ENCODE measurements at places on chromosomes 2 and 18. TPM values are rescaled to one million over a fixed set of nuclear protein-coding genes. Genes with fewer than 3 reads are reported as not detected.

DNA sequence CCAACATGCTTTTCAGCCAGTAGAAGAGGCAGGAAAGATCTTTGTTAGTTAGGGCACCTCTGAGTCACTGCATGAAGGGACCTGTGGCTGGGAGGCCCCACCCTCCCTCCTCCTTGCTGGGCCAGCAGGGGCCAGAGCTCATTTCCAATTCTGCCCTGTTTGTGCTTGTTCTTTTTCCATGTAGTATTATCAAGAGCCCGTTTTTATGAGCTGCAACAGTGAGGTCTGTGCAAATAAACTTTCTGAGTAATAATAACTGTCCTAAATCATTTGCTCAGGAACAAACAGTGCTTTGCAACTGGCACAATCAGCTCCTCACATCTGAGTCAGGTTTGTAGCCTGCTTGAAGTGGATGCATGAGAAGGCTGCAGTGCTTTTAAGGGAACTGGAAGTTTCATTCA is 128.0 kb downstream of the ARL4C start:
- peak; percentile 53 for DNase-seq

DNA sequence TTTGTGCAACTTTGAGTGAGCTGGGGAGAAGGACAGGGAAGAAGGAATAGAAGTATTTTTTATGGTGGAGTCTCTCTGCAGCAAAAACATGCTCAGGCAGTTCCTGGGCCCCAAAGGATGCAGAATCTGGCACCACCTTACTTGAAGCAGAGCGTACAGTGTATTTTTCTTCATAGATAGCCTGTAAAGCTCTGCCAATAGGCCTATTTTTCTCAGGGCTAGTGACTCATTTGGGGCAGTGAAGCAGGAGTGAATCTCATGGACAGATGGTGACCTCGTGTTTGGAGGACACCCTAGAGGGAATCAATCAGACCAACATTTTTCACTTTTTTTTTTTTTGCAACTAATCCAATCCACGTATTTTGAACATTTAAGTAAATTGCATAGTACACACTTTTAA is 268.1 kb upstream of the CXCR4 start:
- DNase-seq: no peak

DNA sequence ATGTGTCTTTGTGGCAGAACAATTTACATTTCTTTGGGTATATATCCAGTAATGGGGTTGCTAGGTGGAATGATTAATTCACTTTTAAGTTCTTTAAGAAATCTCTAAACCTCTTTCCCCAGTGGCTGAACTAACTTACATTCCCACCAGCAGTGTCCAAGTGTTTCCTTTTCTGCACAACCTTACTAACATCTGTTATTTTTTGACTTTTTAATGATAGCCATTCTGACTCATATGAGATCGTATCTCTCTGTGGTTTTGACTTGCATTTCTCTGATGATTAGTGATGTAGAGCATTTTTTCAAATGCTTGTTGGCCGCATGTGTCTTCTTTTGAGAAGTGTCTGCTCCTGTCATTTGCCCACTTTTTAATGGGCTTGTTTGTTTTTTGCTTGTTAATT is 43.1 kb upstream of the PTH2R start:
- DNase-seq: no peak

- no peak for DNase-seq
Observed at GRCh38 chr2:45191146-45191863, 182.1 kb upstream of the SIX2 start.

DNA sequence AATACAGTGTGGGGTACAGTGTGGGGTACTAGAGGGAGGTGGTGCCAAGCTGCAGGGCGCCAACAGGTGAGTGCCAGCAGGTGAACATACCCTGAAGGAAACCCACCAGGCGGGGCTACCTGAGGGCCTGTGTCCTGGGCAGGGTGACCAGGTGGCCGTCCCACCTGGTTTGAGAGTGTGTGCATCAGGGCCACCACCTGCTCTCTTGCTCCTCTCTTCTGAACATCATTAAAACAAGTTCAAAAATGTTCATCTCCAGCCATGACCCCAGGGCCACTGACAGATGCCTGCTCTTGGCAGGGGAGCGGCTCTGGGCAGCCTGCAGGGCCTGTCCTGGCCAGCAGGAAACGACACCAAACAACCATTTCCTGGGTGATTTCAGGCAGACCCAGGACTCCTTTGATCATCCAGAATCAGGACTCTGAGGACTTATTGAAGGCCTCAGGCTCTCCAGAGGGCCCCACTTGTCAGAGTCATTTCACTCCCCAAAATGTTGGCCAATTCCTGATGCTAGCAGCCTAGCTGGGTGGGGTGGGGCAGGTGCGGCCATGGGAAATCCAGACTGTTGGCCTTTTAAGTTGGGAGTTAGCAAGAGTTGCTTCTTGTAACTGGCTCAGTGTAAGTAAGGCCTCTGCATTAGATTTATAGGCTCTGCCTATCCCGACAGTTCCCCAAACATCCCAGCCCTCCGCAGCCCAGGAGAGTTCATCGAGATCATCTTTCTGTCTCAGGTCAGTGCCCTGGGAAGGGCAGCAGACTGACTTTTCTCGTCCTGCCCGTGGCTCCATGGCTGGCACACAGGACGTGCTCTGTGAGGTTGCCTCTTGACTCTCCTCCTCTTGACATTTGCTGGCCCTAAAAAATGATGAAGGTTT is 111.5 kb upstream of the ZNF236 start:
- no peak for DNase-seq

The COA5 gene
- 35.4 TPM for total RNA-seq

GRCh38 chr18:62781262-62781661 is 65.9 kb downstream of the PHLPP1 start:
- no peak for DNase-seq

- DNase-seq: no peak
Observed at GRCh38 chr2:15810477-15811150, 129.7 kb upstream of the MYCN start.

DNA sequence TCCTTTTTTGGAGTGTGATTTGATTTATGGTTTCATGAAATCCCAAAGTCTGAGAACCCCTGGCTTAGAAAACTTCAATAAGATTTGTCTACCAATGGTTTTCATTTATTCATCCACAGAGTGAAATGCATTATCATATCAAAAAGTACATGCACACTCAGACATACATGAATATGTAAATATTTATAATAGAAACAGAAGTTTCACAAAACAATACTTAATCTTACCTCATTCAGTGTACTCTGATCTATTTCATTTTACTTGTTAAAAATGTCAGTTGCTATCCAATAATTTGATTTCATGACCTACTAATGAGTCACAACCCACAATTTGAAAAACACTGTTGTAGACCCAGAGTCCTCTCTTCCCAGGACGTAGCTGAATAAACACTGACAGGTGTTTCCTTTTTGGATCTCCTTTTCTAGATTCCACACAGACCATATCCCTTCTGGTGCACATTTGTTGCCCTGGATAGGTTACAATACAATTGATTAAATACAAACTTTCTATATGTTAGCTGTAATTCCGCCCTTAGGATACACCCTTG is 10.4 kb upstream of the CAVIN2 start:
- no peak for DNase-seq

DNA sequence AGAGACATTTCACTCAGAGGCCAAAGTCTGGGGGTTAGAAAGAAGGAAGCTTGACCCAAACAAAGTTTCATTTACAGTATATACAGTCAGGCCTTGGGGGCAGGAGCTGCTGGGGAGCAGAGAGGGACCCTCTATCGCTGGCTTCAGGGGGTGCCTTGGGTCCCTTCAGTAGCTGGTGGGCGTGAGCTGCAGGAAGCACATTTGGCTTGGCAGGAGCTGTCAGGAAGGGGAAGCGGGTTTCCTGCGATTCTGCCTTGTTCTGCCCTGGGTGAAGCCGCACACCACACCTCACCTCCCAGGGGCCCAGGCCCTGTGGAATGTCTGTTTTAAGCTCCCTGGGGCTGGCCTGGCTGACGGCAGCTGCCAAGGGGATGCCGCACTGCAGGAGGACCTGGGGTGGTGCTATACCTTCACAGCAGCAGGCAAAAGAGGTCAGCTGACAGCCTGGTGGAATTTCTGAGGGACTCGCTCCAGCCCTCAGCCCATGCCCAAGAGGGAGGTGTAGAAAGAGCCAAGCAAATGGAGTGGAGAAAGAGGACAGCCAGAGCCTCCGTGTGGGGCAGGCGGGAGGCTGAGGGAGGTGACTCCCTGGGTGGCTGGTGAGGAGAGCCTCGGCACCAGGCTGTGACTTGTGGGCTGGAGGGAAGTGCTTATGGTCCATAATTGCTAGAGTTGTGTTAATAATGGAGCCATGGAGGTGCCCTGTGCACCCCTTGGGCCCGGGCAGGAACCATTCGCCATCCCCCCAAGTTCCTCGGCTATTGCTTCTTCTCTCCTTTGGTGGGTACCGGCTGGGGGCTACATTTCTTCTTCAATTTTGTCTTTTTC is 43.9 kb downstream of the PSD4 start:
- no peak for DNase-seq

DNA sequence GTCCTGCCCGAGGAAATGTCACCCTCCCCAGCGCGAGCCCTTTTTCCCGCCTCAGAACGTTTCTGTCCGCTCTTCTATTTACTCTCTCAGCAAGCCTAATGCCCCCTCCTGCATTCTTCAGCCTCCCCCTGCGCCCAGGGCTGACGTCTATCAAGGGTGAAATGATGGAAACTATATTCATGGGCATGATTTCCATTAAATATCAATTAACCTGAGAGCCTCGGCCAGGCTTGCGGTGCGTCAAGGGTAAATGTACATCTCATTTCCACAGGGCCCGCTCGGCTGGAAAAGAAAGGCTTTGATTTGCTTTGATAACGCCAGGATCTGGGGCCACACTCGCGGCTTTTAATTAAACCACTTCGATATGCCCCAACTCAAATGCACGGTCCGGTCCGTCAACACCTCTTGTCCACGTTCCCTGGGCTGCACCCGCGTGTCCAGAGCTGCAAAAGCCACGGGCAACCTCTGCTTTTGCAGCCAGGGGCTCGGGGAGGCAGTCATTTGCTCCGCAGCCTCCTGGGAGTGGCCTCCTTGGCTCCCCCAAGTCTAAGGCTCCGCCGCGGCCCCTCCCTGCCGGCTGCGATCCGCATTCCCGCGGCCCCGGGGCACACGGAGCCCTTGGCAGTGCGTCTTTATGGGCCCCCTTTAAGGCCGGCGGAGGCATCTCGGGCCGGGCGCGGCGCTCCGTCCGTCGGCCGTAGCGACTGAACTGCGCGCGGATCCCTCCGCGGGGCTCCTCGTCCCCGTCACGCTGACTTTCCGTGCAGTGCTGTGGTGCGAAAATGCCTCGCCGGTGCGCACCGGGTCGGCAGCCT is at the start of gene HOXD8:
HOXD8 (plus strand) TSS at position 724 of the 815 bp plus-strand sequence. CDS start 662 bp downstream, outside the sequence.
- no peak for DNase-seq

The IRS1 gene
- 48.3 TPM for total RNA-seq

- DNase-seq: no peak
Observed at GRCh38 chr2:31037058-31037457, 101.2 kb downstream of the GALNT14 start.

DNA sequence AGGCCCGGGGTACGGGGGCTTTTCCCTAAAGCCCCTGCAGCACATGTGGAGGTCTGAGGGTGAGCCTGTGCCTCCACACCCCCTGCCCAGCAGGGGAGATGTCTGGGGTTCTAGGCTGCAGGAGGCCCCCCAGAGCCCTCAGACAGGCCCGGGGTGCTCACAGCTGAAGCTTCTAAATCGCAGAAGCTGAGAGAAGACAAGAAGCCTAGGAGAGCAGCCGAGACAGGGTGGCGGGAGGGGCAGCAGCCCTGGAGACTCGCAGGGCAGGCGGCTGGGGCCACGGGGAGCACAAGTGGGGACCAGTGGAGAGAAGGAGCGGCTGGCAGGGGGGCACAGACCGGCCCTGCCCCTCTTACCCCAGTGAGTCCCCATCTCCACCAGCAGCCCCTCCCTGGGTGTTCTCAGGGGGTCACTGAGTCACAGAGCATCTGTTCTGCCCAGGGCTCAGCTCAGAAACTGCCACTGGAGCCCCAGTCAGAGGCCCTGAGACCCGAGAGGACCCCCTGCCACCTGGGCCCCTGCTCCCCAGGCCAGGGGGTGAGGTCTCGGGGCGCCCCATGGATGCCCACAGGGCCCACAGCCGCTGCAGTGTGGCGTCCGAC is 26.1 kb downstream of the GPC1 start:
- DNase-seq: no peak

DNA sequence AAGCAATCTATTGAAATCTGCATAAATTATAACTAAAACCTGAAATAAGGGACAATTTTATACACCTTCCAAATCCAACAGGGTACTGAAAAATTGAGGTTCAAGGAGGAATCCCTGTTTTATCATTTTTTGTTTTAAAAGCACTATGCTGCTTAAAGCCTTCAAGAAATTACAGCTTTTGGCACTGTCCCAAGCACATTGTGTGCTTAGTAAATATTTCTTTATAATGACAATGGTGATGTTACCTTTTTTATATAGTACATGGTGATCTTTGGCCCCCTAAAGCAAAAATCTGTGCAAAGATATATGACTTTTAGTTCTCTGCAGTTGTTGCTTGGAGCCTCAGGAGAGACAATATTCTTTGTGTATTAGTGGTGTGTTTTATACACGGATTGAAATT is 71.6 kb upstream of the EFEMP1 start:
- no peak for DNase-seq

- DNase-seq: no peak
Observed at GRCh38 chr2:128557069-128557468, 238.4 kb upstream of the HS6ST1 start.

The AGXT gene
- total RNA-seq: not detected

GRCh38 chr2:229273723-229274338 is 2.7 kb upstream of the PID1 start:
- no peak for DNase-seq

DNA sequence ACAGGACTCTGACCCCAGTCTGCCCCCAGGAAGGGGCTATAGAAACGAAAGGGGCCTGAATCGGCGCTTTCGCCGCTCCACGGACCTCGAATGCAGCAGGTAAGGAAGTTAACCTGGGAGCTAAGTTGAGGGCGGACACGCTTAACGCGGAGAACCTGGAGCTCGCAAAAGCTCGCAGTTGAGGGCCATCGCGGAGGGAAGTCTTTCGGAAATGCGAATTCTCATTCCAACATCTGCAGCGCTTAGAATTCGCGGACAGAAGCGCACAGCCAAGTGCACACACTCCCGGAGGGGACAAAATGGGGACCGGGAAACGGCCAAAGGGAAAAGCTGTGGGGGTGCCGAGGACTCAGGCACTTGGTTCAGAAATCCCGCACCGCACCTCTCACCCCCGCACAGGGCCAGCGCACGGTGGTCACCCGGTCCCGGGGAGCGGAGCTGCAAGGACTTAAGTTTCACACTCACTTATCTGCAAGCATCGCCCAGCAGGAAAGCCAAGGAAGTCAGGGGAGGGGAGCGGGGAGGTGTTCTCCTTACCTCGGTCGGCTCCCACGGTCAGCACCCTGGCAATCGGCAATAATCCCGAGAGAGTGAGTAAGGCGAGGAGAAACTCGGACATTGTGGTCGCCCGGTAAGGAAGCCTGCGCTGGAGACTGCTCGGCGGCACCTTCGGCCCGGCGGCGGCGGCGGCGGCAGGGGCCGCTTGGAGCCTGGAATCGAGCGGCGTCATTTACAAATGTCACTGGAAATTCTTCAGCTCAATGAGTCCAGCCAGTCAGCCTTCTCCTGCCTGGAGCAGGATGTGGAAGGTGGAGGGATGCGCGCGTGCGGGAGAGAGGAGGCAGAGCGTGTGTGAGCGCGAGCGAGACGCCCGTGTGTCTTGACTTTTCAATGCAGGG is 456 bp downstream of the LRP1B start:
- DNase-seq: peak; percentile 53
